ENCODE measurements at places on chromosomes 16 and 17. TPM values are rescaled to one million over a fixed set of nuclear protein-coding genes. Genes with fewer than 3 reads are reported as not detected.

Gene DHRS7C
- 71.6 TPM for total RNA-seq

Gene MAFG
- 29.9 TPM for total RNA-seq

Gene OTOA
- not detected for total RNA-seq

Gene AXIN2
- total RNA-seq: 20.7 TPM

Gene MKS1
- 7.9 TPM for total RNA-seq

GRCh38 chr16:30604316-30604947 lies 5.8 kb downstream of the ZNF689 start:
- DNase-seq: no peak

GRCh38 chr17:38741921-38742410 lies 6.2 kb downstream of the PCGF2 start:
- peak; percentile 61 for DNase-seq

DNA sequence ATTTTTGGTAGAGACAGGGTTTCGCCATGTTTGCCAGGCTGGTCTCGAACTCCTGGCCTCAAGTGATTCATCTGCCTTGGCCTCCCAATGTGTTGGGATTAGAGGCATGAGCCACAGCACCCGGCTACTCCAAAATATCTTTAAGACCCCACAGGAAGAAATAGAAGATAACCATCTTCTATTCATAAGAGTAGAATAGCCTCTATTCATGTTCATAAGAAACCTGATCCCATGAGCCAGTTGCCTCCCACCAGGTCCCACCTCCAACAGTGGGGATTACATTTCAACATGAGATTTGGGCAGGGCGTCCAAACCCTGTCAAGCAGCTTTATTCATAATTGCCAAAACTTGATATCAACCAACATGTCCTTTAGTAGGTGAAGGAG lies 13.9 kb upstream of the TMC7 start:
- no peak for DNase-seq

- DNase-seq: no peak
Measured at GRCh38 chr16:67142342-67142741, 8.5 kb downstream of the B3GNT9 start.

DNA sequence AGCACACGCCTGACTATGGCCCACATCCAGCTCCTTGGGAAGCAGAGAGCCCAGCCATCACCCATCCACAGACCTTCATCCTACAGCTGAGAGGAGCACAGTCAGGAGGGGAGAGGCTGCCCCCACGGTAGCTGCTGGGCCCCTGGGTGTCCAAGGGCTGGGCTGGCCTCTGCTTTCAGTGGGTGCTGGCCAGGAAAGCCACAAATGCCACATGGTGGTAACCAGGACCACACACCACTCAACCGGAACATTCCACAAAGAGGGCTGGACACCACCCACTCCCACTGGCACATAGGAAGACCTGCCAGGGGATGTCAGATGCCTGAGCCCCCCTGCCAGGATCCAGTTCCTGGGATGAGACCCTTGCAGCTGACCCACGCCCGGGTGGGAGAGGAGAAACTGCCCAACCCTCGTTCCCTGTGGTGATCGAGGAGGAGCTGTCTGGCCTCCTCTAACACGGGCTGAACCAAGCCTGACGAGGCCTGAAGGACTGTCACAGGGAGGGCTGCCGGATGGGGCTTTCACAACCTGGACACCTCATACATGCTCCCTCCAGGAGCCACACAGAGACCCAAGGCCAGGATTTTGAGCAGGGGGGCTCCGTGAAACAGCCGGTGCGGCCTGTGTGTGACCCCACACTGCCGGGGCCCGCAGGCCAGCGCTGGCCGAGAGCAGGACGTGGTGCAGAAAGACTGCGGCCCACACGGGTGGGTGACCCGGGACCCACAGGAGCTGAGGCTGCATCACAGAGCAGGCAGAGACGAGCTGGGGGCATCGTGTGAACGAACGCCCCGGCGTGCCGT lies 30.7 kb downstream of the PIEZO1 start:
- no peak for DNase-seq

DNA sequence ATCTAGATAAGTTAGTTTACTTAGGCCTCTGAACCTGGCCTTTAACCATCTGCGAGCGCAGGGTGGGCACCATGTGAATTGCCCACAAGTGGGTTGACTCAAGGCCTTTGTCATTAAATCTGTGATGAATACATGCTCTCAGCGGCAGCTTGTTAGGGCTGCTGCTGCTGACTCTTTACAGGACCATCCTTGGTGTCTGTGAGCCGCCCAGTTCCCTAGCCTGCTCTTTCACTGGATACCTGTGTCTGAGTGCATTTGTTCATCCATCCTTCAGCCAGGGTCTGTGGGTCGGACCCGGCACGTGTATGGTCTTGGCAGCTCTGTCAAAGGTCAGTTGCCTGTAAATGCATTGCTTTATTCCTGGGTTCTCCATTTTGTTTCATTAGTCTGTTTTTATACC lies 321.3 kb downstream of the CNTNAP4 start:
- no peak for DNase-seq

- peak; percentile 34 for DNase-seq
Measured at GRCh38 chr16:57621521-57622271, 6.7 kb upstream of the ADGRG1 start.

GRCh38 chr17:46190763-46191162 lies 2.5 kb downstream of the KANSL1 start:
- DNase-seq: no peak

- DNase-seq: no peak
Measured at GRCh38 chr17:28484296-28484695, 10.9 kb downstream of the SLC13A2 start.

DNA sequence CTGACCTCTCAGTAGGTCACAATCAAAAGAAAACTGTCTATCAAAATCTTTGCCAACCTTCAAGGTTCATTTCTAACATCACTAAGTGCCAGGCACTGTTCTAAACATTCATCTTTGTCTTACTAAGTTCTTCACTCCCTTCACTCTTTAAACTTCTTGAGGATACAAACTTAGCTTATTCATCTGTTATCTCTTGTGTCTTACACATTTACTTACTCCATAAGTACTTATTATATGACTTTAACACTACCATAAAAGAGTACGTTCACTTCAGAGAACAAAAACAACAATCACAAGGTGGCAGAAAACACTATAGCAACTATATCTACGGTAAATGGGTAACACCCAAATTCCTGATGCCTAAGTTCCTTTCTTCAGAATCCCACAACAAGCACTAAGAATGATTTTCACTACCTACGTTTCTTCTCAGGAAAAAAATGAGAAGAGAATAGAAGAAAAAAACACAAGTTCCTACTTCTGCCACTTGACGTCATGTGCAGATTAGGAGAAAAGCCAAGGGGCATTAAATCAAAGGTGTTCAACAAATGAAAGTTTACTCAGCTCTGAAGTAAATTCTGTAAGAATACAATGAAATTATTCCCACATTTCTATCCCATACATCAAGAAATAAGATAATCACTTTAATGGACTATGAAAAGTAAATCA lies 29.2 kb downstream of the KANSL1 start:
- no peak for DNase-seq

- DNase-seq: no peak
Measured at GRCh38 chr17:7502987-7503386, 18.8 kb downstream of the POLR2A start.

DNA sequence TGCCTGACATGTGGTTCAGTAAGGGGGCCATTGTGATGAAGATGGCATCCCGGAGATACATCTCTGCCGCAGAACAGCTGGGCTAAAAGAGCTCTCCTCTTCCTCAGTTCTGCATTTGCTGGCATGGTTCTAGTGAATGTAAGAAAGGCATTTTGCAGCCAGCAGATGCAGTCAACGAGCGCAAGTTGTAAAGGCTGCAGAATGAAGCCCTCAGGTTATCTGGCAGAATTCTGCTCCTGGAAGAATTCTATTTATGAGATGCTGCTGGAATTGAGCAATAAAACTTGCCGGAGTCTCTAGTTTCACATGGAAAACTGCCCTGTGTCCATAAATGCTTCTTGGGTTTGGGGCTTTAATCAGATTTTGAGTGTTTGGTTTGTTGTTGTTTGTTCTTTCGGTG lies 176.8 kb upstream of the HSBP1 start:
- DNase-seq: no peak

- DNase-seq: no peak
Measured at GRCh38 chr16:53837426-53837825, 133.5 kb downstream of the FTO start.

Measured in Right ventricle myocardium superior (tissue), 1 donor.